Non-pigmented ciliary epithelial cell (primary cell): ENCODE measurements at places on chromosomes 6 and 20.

GRCh38 chr6:73129653-73130443 lies 95.4 kb downstream of the KHDC1L start:
- no peak for DNase-seq

- DNase-seq = peak; percentile 5
Observed at GRCh38 chr6:39302669-39303424, 11.4 kb downstream of the KCNK17 start.

- no peak for DNase-seq
Observed at GRCh38 chr20:5996765-5997164, 46.3 kb downstream of the MCM8 start.

DNA sequence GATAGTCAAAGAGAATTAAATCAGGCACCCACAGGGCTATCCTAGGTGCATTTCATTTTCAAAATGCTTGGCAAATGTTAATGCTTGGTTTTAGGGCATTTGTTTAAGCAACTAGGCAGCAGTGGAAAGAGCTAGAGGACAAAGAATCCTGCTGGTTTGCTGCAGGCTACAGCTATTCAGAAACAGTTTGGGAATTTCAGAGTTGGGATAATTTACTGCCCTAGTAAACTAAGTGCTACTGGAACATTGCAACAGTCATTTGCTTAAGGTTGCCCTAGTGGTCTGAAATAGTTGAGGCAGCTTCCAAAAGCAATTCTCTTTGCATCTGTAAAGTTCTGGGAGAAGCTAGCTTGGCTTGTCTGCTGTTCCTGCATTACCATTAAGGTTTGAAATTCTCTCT lies 312.7 kb downstream of the LAMA2 start:
- no peak for DNase-seq

DNA sequence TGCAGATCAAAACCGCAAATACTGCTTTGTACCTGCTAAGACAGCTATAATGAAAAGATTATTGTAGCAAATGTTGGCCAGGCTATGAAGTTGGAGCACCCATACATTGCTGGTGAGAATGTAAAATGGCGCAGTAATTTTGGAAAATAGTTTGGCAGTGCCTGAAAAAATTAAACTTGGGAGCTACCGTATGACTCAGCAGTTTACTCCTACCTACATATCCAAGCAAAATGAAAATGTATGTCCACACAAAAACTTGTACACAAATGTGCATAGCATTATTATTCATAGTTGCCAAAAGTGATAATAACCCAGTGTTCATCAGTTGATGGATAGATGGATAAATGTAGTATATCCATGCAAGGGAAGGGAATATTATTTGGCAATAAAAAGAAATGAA lies 13.3 kb downstream of the DSTN start:
- DNase-seq = no peak
